ENCODE measurements at places on chromosomes 2 and 18.

GRCh38 chr2:129879614-129880180, 99.8 kb upstream of the RAB6C start:
- DNase-seq = no peak

GRCh38 chr2:10320933-10321332, 18.2 kb downstream of the HPCAL1 start:
- no peak for DNase-seq

DNA sequence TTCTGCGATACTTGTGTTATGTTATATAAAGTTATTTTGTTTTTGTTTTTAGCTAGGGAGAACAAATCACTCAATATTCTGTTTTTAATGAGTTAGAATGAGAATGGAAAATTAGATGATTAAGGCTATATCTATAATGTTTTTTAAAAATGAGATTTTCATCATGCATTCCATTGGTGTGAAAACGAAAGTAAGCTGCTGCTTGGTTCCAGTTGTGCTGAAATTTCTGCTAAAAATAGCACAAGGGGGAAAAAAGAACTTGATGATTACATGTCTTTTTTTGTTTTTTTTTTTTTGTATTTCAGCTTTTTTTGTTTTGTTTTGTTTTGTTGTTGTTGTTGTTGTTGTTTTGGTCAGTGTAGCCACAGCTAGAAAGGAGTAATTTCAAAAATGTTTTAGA, 242.6 kb upstream of the KCNJ3 start:
- DNase-seq = no peak

- no peak for DNase-seq
Measured at GRCh38 chr2:45826460-45826859, 175.0 kb downstream of the PRKCE start.

DNA sequence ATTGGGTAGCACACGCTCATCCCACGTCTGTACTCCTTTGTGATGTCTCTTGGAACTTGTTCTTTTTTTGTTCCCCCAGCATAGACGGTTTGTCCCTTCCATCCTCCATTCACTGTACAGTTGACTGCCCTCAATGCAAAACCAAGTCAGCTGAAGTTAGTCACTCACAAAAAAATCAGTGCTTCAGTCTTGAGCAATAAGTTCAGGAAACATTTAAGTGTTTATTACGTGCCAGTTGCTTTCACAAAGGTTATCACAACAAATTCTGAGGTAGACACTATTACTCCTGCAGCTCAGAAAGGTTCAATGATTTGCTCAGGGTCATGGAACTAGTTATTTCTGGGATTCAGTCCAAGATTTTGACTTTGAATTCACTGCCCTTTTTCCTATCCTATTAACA, 102.2 kb downstream of the PDE1A start:
- DNase-seq = no peak

DNA sequence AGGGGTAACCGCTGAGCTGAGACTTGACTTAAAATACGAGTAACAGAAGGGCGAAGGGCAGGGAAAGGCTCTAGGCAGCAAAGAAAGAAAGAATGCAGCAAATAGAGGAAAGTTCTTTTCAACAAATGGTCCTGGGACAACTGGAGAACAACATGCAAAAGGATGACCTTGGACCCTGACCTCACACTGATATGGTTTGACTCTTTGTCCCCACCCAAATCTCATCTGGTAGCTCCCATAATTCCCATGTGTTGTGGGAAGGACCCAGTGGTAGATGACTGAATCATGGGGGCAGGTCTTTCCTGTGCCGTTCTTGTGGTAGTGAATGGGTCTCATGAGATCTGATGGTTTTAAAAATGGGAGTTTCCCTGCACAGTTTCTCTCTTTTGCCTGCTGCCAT, 33.9 kb downstream of the ST3GAL5 start:
- DNase-seq = no peak

- DNase-seq = no peak
Measured at GRCh38 chr18:61394983-61395382, 61.8 kb downstream of the CDH20 start.

GRCh38 chr2:31831585-31831984, 179.2 kb downstream of the MEMO1 start:
- DNase-seq = no peak

GRCh38 chr2:97713296-97714083, at the start of gene ZAP70:
TSS of gene ZAP70 (plus strand) at chr2:97713576. CDS start at chr2:97724037, 10,461 bp downstream.
- no peak for DNase-seq

DNA sequence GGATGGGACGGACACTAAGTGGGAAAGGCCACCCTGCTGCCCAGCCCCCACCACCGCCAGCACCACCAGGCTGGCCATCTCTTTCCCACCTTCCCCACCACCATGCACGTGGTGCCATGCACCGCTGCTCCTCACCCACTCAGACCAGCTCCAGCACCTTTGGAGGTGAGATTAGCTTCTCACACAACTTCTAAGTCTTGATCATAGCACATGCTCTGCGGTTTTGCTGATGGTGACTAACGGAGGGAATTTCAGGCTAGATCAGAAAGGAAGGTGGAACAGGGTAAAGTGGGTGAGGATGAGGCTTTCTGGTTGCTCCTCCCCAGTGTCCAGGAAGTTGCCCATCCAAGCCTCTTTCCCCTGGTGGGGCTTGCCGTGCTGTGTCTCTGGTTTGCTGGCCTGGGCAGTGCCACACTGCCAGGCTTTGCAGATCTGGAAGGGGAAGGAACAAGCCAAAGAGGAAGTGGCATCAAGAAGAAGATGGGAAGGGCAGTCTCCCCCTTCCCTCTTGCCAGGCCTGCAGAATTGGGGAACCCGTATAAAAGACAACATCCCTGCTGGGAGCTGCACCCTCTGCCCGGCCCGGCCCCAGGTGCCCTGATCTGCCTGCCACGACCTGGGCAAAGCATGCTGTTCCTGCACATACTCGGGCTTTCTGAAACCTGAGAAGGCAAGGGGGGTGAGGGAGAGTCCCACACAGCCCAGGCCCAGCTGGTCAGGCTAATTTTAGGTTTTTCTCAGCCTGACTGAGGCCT, 44.3 kb upstream of the CAB39 start:
- DNase-seq = no peak

DNA sequence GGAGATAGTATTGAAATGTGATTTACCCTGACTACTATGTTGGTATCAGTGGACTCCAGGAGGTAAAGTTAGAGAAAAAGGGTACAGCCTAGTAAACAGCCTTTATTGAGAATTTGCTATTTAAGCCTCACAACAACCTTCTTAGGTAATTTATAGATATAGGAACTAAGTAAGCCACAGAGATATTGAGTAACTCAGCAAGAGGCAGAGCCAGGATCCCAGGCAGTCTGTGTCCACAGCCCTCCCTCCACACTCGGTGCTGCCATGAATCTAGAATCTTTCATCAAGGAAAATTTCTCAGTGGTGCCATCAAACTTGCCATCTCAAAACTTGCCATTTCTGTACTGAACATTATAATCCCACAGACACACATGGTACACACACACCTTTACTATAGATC, 170.9 kb downstream of the CAPN13 start:
- DNase-seq = no peak

Data from activated CD8-positive, alpha-beta memory T cell treated with anti-CD3 and anti-CD28 coated beads for 1 hour (primary cell).